ENCODE measurements at places on chromosomes 1 and 21.
A peak's percentile ranks its signal among the peaks of the same experiment; 100 is the strongest.

DNA sequence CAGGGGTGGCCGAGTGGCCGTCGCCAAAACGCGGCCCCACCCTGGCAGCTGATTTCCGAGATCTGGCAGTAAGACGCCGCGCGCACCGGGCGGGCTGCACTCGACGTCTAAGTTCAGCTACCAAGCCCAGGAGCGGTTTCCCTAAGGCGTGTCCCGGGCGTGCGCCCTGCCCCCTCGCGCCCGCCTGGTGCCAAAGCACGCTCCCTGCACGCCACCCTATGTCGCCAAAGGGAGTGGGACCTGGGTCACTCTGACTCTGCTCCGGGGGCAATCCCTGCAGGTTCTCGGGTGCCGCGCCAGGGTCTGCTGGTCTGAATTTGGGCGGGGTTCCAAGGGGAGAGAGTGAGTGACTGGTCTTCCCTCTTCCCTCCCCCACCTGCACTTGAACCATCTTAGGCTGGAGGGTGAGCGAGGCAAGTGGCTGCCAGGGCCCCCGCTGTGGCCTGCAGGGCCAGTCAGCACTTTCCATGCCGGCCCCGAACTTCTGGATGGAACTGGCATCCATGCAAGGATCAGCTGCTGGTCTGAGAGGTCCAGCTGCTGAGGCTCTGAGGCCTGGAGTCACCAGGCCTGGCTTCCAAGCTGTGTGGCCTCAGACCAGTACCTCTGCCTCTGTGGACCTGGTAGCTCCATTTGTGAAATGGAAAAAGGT, at the start of gene LRRC38:
Gene LRRC38, minus strand, starts transcription at position 109 of the 652 bp plus-strand sequence. CDS start 410 bp downstream, outside the sequence.
- DNase-seq = no peak

DNA sequence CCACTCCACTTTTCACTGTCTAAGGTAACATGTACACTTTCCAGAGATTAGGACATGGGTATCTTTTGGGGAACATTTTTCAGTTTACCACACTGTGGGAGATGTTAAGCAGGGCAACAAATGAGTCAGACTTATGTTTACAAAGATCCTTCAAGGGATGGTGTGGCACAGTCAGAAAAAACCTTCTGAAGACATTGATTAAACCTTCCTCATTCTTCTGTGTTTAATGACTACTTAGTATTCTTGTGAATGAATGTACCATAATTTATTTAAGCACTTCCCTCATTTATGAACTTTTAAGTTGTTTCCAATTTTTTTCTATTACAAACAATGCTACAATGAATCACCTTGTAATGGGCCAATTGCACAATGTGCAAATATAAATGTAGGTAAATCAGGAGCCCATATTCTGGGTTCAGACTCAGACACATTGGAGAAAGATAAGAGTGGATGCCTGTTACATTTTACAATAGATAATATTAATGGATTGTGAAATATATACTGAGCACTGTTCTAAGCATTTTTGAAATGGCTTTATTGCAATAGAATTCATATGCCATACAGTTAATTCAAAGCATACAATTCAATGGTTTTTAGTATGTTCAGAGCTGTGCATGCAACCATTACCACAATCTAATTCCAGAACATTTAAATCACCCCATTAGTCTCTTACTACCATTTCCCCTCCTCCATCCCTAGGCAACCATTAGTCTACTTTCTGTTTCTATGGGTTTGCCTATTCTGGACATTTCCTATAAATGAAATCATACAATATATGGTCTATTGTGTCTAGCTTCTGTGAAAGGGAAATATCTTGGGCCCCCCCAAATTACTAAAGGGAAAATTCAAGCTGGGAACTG, 1.9 kb upstream of the SFT2D2 start:
- no peak for DNase-seq

GRCh38 chr1:32334864-32335534, 1.0 kb downstream of the MARCKSL1 start:
- peak; percentile 49 for DNase-seq

DNA sequence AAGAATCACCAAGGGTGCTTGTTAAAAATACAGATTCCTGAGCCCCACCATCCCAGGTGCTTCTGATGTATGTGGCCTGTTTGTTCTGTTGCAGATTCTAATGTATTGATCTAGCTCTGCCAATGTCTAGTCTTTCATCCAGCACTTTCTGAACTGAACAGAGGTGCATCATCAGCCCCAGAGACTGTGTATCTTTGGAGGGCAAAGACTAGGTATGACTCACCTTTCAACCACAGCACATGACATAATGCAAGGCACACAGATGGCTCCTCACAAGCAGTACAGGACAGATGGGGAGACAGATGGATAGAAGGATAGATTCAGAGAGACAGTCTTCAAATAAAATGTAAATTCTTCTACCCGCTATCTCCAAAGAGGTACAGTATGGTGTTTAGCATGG, 32.3 kb downstream of the CD58 start:
- no peak for DNase-seq

GRCh38 chr1:38336961-38337360, 290.4 kb upstream of the POU3F1 start:
- no peak for DNase-seq

DNA sequence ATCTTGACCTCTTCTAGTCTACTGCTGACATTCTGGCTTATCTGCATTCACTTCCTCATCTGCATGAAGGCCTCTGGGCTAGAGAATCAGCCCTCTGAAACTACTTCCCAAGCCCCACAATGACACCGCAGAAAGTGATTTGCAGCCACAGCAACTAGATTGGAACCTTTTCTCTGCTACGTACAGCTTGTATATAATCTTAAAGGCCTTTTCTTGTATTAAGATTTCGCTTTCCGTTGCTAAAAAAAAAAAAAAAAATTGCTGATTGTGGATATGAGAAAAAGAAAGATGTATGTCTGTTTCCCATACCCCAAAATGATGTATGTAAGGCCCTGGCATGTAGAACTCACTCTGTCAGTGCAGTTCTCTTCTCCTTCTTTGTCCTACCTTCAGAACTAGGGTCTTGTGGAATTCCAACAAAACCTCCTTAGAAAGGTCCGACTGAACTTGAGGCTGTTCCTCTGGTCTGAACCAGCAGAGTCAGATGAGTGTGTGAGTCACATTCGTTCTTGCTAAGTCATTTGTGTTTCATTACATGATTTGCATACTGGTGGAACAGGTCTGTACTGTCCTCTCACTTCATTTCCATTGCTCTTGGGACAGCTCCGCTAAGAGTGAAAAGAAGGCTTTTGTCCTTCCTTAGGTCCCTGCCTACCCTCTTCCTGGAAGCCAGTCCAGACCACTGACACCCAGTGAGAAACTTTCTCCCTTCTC, 62.7 kb downstream of the PLPP3 start:
- DNase-seq = peak; percentile 48

DNA sequence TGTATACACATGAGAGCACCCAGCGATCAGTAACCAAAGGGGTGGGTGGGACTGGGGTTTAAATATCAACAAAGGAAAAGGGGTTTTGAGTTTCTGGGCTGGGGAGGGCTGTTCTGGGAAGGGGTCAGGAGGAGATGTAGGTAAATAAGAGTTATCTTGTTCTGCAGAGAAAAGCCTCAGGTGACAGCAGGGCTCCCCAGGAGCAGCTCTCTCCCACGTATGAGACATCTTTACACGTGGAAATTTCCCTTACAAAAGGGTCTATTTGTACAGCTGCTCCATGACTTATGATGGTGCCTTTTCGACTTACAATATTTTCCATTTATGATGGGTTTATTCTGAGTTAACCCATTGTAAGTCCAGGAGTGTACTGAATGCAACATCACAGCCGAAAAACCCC, 16.3 kb upstream of the PADI2 start:
- DNase-seq = no peak

DNA sequence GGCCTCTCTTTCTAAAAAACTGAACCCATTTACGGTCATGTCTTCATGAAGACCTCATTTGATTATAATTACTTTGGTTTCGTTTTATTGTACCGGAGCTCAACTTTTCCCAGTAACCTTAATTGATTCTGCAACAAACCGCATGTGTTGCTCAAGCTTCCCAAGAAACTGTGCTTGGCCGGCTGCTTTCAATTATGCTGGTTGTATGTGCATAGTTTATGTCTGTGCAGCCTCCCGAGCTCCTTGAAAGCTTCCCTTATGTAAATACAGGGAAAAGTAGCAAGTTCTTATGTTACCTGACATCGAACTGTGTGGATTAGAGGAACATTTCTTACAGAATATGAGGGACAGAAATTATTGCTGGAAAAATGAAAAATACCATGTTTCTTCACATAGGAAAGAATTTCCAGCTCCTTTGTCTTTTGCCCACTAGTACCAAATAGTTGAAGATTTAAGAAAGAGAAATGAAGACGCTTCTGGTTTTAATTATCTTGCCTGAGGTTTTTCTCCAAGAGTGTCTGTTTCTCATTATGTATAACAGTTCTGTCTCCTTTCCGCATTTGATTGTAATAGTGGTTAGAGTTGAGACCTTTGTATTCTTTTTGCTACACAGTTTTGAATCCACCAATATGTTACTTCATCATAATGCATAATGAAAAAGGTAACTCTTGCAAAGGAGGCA, 2.1 kb downstream of the VCAM1 start:
- DNase-seq = peak; percentile 85

DNA sequence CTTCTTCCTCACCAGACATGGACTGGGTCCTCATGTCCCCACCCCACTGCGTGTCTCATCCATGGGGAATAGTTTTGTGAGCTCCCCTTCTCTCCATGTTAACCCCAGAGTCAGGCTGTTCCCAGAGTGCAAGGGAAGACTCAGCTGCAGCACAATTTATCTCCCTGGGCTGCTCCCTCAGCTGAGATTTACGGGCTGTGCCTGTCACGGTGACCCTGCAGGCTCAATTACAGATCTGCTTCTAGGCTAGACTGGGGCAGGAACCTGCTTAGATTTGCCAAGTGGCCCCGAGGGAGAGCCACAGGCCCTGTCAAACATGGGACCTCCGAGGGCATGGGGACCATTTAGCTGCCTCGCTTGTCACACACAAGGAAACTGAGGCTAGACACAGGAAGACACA, 37.8 kb downstream of the CDCP2 start:
- no peak for DNase-seq

GRCh38 chr21:32383812-32384211, 9.0 kb downstream of the URB1 start:
- DNase-seq = no peak

DNA sequence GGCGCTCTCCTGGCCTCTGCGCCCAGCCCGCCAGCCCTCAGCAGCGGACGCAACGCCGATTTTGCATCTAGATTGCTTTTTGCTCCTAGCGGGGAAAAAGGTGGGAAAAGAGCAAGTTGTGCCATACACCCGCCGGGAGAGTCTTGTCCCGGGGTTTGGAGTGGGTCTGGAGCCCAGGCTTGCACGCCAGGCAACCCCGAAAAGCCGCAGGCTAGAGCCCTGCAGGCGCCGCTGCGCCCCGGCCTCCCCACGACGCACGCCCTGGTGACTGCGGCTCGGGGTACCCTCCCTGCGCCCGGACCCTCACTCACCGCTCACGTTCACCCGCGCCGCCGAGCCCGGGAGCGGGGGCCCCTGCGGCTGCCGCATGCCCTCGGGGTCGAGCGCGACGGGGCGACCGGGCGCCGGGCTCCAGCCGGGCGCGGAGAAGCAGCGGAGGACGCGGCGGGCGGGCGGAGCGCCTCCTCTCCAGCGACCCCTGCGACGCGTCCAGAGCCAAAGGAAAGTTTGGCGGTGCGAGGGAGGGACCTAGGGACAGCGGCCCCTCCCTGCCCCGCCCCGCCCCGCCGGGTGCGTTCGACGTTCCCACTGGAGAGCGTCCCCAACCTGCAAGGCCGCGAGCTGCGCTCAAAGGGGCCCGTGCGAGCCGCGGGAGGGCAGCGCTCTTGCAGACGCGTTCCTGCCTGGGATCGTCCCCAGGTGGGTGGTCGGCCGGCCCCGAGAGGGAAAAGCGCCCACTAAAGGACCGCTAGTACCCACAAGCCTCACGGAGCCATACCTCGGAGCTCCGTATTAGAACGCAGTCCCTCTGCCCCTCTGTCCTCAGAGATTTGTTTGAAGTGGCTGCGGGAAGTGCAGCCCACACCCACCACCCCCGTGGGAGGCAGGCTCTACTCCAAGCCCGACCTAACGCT, at the start of gene LPAR3:
Gene LPAR3, minus strand, starts transcription at position 502 of the 914 bp plus-strand sequence. CDS start 27,086 bp downstream, outside the sequence.
- no peak for DNase-seq

DNA sequence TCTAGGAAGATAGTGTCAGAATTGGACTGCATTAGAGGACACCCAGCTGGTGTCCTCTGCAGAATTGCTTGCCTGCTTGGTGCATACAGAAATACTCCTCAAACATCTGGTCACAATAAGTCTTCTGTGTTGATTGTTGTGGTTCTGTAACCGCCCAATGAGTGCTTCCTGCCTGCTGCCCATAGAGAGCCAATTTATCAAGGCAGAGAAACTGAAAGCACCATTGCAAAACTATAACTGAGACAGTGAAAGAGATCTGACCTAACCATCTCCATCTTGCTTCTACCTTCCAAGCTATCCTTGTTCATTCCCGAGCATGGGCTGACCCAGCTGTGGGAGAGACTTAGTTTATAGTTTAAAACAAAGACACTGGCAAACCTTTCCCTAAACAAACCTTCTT, 462.4 kb upstream of the RGS18 start:
- DNase-seq = peak; percentile 3

DNA sequence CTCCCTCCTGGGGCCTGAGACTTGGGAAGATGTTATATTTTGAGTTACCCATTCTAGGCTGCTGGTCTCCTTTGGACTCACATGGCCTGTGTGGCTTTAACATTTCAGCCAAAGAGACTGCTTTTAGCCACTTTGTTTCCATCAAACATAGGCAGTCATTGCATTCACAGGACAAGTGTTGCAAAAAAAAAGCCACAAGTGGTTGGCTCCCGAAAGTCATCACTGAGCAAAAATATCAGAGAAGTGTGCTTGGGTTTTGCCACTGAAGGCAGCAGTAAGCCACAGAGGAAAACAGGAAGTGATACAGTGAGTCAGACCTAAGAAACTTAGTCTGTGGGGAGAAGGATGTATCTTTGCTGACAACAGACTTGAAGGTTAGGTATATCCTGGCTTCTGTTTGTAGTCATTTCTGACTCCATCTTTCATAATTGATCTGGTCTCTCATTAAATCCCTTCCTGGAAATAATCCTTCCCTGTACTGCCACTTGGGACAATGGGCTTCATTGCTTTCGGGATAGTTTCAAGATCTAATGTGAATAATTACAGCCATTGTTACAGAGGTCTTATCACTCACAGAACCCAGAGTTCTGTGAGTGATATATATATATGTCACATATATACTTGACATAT, 80.9 kb downstream of the COLGALT2 start:
- peak; percentile 84 for DNase-seq

DNA sequence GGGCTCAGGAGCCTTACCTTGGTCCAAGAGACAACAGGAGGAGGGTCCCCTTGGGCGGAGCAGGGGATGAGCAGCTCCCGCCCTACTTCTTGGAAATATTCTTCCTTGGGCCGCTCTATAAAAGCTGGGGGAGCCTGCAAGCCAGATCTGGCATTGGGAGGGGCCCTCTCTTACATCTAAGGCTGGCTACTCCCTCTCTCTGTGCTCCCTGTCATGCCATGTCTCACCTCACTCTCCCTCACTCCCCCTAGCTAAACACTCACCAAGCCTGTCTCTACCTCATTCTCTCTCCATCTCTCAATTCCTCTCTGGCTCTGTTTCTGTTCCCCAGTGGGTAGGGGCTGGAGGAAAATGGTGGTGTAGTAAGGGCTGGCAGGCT, 6.5 kb upstream of the TAGLN2 start:
- no peak for DNase-seq

Measured in fibroblast of pulmonary artery (primary cell).